Activated CD4-positive, alpha-beta T cell treated with anti-CD3 and anti-CD28 coated beads, Interleukin-2, amount 50 U/mL, for 16 hours (primary cell): ENCODE measurements at places on chromosomes 5 and 9.

DNA sequence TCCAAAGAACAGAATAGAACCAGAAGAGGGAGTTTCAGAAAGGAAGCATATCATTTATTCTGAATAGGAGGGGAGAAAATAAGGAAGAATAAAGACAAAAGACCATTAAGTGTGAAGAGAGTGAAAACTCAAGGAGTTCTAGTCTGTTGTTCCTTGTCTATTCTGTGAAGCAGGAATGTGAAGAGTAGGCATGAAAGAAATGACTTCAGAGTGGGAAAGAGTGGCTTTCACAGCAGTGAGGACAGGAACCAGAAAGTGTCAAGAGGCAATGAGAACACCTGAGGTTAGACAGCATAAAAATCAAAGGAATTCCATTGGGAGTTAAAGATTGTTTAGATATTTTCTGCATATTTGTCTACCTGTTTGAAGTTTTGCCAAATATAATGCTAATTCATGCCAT is 768.8 kb upstream of the GRAMD2B start:
- no peak for DNase-seq

DNA sequence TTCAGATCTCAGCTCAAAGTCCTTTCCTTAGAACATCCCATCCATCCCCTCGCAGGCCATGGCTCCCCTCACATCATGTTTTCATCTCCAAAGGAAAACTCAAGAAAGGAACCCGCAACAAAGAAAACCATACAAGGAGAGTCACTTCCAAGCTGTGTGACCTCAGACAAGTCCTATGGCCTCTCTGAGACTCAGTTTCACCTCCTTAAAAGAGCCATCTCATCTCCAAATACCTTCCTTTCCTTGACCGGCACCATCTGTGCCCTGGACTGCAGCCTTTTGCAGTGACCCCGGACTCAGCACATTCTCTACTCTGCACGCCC is 10.7 kb downstream of the CORO2A start:
- no peak for DNase-seq

GRCh38 chr9:130497139-130497538 is 52.4 kb downstream of the ASS1 start:
- no peak for DNase-seq

- DNase-seq: no peak
Observed at GRCh38 chr9:82882138-82882537, 180.8 kb downstream of the RASEF start.

DNA sequence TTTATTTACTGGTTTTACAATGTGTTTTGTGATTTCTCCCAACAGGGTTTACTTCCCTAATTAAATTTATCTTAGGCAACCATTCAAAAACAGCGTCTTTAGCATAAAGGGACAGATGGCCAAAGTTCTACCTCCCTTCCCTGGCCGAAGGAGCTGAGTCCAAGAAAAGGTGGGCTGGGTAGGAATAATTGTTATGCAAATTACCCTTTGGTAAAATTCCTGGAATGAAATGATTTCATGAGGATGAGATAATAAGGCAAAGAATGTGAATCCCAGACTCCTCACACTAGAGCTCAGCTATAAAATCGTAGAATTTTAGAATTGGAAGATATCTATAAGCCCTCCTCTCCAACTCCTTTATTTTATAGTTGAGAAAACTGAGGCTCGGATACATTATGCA is 119.6 kb downstream of the SGCD start:
- no peak for DNase-seq

DNA sequence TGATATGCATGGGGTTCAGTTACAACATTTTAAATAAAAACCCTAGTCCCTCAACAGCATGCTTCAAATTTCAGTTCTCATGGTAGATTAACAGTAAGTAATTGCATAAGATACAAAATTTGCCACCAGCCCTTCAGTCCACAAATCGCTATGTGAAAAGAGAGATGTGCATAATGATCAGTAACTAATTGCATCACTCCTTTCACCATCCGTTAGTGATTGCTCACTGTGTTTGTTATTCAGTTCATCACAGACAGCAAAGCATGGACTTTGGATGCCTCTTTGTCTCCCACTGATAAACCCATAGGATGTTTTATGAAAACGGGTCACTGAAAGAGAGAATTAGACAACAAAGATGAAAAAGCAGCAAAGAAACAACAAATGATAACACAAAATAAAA is 103.2 kb downstream of the MCTP1 start:
- DNase-seq: no peak

GRCh38 chr9:120390637-120391190 is 189.3 kb downstream of the CDK5RAP2 start:
- no peak for DNase-seq

DNA sequence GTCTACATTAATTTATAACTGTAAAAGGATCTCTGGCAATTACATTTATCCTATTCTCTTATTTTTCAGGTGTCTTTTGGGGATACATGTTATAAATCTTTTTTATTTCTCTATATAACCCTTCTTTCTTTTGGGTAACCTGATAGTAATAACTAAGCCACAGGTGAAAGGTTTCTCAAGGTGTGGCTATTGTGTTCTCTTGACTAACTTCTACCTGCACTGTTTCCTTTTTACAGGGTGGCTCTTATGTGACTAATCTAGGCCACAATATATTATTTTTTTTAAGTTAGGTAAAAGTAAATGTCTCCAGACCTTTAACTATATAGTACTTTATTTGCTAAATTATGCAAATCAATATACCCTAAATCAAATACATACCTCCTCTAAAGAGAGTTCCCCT is 193.2 kb downstream of the EFNA5 start:
- DNase-seq: no peak

GRCh38 chr9:111114486-111114885 is 76.2 kb upstream of the LPAR1 start:
- no peak for DNase-seq

GRCh38 chr5:1593903-1594356 is 70.2 kb upstream of the LPCAT1 start:
- no peak for DNase-seq

GRCh38 chr5:33905381-33905780 is 13.6 kb upstream of the ADAMTS12 start:
- no peak for DNase-seq
